ENCODE measurements at places on chromosomes 12 and 14.

DNA sequence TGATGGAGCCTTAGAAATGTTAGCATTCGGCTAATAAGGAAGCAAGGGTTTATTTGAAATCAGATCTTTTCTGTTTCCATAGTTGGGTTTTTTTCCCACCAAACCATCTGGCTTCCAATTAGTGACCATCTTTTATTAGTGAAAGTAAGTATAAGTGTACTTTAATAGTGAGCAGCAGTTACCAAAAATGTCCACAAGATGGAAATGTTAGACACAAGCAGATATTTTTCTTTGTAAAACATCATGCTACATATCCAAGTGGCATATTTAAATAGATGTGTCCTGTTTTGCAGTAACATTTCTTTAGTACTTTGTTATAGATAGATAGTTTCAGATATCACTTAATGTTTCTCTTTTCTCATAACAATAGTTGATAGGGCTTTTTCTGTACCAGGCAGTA is 28.8 kb downstream of the YEATS4 start:
- H3K36me3 ChIP-seq = peaks cover 27% of the 10 kb centered on the region
- no peak overlapping the region for H3K4me3 ChIP-seq
- no peaks in the 10 kb centered on the region for H3K27me3 ChIP-seq
- no peaks in the 10 kb centered on the region for H3K4me1 ChIP-seq

DNA sequence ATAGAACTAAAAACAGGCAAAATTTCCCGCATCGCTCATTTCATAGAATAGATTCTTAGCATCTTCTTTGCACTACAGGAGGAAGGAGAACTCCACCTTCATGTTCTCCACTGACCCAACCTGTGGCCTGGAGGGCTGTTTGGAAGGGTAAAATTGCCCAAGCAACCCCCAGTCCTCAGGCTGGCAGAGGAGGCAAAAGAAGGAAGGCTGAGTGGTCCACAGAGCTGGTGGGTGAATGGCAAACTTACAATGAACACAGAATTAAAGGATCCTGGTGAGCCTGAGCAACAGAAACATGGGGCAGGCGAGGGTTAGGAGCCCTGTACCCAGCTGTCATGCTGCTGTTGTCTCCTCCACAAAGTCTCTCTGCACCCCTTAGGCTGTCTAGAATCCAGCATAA is 25.1 kb downstream of the SENP1 start:
- no peaks in the 10 kb centered on the region for H3K4me1 ChIP-seq
- H3K27ac ChIP-seq = no peak overlapping the region
- DNase-seq = no peak
- H3K36me3 ChIP-seq = peaks cover 42% of the 10 kb centered on the region
- H3K27me3 ChIP-seq = no peaks in the 10 kb centered on the region

DNA sequence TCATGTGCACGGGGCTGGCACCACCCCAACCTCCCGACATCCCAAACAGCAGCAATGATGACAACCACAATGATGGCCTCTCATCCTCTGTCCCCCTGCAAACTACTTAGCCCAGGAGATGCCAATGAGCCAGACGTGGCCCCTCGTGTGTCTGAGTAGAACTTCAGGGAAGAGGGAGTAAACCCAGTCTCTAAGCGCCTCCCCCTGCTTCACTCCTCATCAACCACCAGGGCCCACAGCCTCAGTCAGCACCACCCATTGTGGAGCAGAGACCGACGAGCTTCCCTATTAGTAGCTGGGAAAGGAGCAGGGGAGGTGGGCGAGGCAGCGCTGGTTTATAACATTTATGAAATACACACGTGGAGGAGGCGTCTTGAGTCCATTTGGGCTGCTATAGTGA is 182.7 kb upstream of the SFSWAP start:
- no peak for DNase-seq
- H3K27me3 ChIP-seq = no peaks in the 10 kb centered on the region
- H3K36me3 ChIP-seq = no peaks in the 10 kb centered on the region
- H3K27ac ChIP-seq = no peak overlapping the region

DNA sequence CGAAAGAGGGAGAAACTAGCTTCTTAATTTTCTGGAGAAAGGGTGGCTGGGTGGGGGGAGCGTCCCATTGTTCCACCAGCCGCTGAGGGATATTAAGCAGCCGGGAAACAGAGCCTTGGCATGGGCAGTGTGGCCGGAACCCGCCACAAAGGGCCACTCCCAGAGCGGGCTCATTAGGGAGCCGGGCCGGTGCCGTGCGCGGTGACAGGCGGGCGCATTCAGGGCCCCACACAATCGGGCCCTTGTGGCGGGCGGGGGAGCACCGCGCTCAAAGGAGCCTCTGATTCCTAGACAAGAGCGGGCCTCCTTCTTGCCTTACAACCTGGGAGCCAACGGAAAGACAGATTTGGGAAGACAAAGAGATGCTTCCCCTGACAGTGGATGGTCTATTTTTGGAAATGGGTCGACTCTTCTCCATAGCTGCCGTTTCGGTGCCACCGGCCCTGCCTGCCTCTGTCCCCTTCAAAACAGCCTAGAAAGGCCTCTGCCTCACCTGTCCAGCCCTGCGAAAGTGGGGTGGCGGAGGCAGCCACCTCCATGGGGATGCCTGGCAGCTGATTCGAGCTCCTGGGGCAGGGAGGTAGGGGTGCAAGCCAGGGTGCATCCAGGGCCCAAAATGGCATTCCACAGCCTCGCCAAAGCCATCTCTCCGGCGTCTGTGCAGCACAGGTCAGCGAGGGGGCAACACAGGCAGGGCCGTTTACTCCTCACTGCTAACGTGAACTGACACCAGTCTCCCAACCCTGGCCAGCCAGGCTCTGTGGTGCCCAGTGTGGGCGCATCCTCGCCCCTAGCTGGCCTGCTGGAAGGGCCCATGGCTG is 10.9 kb downstream of the CCDC85C start:
- DNase-seq = no peak
- H3K27me3 ChIP-seq = no peaks in the 10 kb centered on the region
- H3K4me1 ChIP-seq = no peaks in the 10 kb centered on the region
- H3K36me3 ChIP-seq = no peaks in the 10 kb centered on the region
- no peak overlapping the region for H3K27ac ChIP-seq

DNA sequence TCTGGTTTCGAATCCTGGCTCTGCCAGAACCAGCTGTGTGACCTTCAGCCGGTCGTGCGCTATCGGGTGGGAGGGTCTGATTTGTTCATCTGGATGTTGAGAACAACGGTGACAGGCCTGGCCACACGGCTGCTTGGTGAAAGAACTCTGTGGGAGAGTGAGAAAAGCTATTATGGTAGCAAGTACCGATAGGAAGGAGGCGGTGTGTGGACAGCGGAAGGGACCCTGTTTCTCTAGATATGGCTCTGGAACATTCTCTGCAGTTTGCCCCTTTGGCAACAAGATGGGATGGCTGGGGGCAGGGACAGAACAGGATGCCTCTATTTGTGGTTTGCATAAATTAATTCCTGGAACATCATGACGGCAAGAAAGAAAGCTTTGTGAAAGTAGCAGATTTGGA is 347.3 kb downstream of the AACS start:
- H3K27me3 ChIP-seq = no peaks in the 10 kb centered on the region
- no peak overlapping the region for H3K4me3 ChIP-seq

- H3K4me1 ChIP-seq = peaks cover 14% of the 10 kb centered on the region
- no peak overlapping the region for H3K27ac ChIP-seq
- peak; percentile 49 for DNase-seq
- no peak overlapping the region for H3K4me3 ChIP-seq
Measured at GRCh38 chr12:103877934-103878510, 37.0 kb upstream of the NT5DC3 start.

- DNase-seq = no peak
- no peaks in the 10 kb centered on the region for H3K36me3 ChIP-seq
- H3K27ac ChIP-seq = no peak overlapping the region
Measured at GRCh38 chr12:62971769-62972525, 37.0 kb upstream of the PPM1H start.

- H3K4me3 ChIP-seq = no peak overlapping the region
- peaks cover 6% of the 10 kb centered on the region for H3K36me3 ChIP-seq
- H3K4me1 ChIP-seq = no peaks in the 10 kb centered on the region
- no peak overlapping the region for H3K27ac ChIP-seq
Measured at GRCh38 chr14:34966413-34966812, 16.4 kb upstream of the SRP54 start.

GRCh38 chr12:31370531-31371255 is 44.7 kb upstream of the SINHCAF start:
- H3K4me1 ChIP-seq = peaks cover 12% of the 10 kb centered on the region
- peak overlapping the region; percentile 48 for H3K27ac ChIP-seq
- H3K27me3 ChIP-seq = no peaks in the 10 kb centered on the region
- H3K36me3 ChIP-seq = no peaks in the 10 kb centered on the region
- no peak overlapping the region for H3K4me3 ChIP-seq
- DNase-seq = no peak

- DNase-seq = no peak
- no peak overlapping the region for H3K4me3 ChIP-seq
- H3K27me3 ChIP-seq = no peaks in the 10 kb centered on the region
- no peaks in the 10 kb centered on the region for H3K36me3 ChIP-seq
- no peak overlapping the region for H3K27ac ChIP-seq
Measured at GRCh38 chr12:130973109-130973508, 19.4 kb downstream of the ADGRD1 start.

GRCh38 chr12:4816744-4817525 is 92.8 kb upstream of the KCNA1 start:
- no peaks in the 10 kb centered on the region for H3K36me3 ChIP-seq
- DNase-seq = no peak
- H3K27me3 ChIP-seq = no peaks in the 10 kb centered on the region
- H3K4me3 ChIP-seq = no peak overlapping the region
- H3K4me1 ChIP-seq = peaks cover 28% of the 10 kb centered on the region
- H3K27ac ChIP-seq = no peak overlapping the region

- no peaks in the 10 kb centered on the region for H3K4me1 ChIP-seq
- H3K27ac ChIP-seq = no peak overlapping the region
- no peaks in the 10 kb centered on the region for H3K36me3 ChIP-seq
- no peak for DNase-seq
- H3K27me3 ChIP-seq = peaks cover 3% of the 10 kb centered on the region
- H3K4me3 ChIP-seq = no peak overlapping the region
Measured at GRCh38 chr12:95611676-95612309, 60.5 kb upstream of the USP44 start.

DNA sequence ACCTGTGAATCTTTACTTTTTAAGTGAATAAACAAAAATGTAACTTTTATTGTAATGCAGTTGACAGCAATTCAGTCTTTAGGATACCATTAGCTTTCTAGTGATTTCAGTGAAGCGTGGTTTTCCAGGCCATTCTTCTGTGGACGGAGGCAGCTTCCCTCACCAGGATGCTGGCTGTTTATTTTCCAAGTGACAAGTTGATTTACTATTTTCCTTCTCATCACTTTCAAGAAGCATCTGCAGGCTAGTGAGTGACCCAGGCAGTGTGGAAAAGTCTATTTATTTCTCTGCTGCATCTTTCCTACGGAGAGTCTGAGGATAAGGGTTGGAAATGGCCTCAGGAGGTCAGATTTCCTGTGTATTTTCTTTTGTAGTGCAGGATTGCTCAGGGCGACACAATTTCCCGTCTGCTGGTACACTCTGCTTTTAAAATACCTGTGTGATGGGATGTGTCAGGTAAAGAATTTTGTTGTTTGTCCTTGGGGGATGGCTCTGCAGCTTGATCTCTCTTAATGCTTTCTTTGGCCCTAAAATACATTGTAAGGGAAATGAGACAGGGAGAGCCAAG is 467.8 kb downstream of the NRXN3 start:
- H3K27ac ChIP-seq = no peak overlapping the region
- H3K36me3 ChIP-seq = no peaks in the 10 kb centered on the region
- H3K27me3 ChIP-seq = no peaks in the 10 kb centered on the region
- H3K4me3 ChIP-seq = no peak overlapping the region

DNA sequence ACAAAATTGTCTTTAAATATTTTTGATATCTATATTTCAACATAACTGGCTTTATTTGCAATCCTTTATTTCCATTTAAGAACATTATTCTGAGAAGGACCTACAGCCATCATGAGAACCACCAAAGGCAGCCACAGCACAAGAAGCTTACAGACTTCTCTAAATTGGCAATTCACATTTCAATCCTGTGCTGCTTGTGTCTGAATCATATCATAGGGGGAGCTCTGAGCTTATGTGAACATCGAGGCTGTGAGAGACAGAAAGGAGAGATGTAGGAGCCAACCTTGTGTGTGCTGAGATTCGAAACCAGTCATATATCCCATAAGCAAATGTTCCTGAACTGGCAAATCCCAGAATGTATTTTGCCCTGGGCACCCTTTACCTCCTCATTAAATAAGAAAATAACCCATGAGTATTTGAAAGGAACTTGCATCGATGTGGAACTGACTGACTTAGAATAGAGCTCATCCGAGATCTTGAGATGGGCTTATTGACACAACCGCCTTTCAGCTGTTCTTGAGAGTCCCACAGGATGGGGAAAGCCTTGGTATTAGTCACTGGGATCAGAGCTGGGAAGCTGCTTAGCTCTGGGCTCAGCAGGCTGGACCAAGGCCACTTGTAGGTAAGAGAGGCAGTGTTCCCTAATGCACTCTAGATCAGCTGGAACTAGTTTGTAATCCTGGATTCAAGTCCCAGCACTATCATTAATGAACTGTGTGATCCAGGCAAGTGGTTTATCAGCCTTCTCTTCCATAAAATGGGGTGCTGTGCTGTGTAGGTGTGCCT is 329.8 kb downstream of the CACNA1C start:
- no peak overlapping the region for H3K4me3 ChIP-seq
- no peak overlapping the region for H3K27ac ChIP-seq
- no peak for DNase-seq
- no peaks in the 10 kb centered on the region for H3K36me3 ChIP-seq

- peaks cover 4% of the 10 kb centered on the region for H3K4me1 ChIP-seq
- H3K4me3 ChIP-seq = no peak overlapping the region
Measured at GRCh38 chr14:56490379-56490778, 89.2 kb upstream of the TMEM260 start.

DNA sequence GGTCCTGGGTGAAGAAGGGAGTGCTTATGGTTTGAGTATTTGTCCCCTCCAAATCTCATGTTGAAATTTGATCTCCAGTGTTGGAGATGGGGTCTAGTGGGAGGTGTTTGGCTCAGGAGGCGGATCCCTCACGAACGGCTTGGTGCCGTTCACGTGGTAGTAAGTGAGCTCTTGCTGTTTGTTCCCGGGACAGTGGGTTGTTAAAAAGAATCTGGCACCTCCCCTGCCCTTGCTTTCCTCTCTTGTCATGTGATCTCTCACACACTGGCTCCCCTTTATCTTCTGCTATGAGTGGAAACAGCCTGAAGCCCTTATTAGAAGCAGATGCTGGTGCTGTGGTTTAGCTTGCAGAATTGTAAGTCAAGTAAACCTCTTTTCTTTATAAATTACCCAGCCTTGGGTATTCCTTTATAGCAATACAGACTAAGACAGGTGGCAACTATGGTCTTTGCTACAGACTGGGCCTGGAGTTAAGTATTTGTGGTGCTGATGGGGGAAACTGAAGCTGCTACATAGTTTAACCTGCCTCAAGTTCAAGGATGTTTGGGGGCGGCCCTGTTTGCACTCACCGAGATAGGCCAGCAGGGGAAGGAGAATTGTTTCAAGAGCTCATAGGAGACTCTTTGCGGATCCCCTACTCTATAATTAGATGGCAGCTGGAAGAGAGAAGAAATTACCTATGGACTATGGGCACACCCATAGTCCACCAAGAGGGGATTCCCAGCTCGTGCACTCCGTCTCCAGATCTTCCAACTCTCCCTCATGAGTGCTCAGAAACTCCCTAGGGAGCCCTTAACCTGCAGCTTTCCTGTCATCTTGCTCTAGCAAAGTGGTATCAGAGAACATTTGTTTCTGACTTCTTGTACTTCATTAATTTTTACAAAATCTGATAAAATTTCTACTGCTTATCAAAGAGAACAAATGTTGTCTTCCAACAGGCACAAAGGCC is 164.6 kb downstream of the SLC15A5 start:
- H3K27me3 ChIP-seq = no peaks in the 10 kb centered on the region
- no peaks in the 10 kb centered on the region for H3K4me1 ChIP-seq
- no peaks in the 10 kb centered on the region for H3K36me3 ChIP-seq
